ENCODE measurements at places on chromosomes 16 and 17.

DNA sequence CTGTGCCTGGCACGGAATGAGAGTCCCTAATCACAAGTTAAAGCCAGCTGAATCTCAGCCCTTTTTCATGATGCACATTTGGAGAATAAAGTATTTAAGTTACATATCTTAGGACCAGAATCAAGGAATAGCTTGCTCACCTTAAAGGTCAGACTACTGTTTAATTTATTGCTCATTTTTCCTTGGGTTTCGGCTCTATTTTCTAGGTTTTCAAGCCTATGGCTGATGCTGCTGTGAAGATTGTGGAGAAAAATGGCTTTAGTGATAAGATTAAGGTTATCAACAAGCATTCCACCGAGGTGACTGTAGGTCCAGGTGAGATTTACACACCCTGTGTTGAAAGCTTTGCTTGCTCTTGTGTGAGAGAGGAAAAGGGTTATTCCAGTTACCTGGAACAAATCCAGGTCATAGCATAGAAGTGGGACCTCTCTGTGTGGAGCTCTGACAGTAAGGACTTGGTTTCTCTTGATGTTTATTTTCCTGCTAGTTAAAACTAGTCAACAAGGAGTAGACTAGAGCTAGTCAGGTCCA, 18.1 kb downstream of the PRMT7 start:
- no peak overlapping the region for H3K4me3 ChIP-seq
- no peaks in the 10 kb centered on the region for H3K27me3 ChIP-seq
- no peak overlapping the region for H3K27ac ChIP-seq
- H3K4me1 ChIP-seq: peaks cover 16% of the 10 kb centered on the region

DNA sequence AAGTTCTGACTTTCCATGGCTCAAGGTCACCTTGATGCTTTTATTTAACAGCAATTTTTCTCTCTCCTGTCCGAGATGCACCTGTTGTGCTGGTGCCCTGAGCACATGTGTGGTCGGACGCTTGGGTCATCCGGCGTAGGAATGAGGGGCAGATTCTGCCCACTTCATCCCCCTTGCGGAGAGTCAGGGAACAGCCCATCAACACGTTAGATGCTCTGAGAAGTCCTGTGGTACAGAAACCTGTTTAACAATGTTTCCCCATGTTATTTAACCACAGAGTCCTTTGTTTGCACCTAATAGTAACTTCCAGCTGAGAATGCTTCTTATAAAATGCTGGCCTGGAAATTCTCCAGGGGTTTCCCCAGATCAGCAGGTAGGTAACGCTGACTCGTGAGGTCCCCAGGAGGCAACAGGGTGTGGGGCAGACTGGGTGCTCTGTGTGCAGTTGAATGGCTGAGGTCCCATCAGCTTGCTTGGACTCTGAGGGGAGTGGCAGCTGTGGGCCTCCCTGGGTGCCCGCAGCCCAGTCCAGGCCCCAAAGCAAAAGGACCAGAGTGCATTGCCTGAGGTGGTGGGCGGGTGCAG, 17.8 kb downstream of the DOC2B start:
- H3K4me1 ChIP-seq: no peaks in the 10 kb centered on the region
- DNase-seq: no peak
- peaks cover 34% of the 10 kb centered on the region for H3K27me3 ChIP-seq
- no peak overlapping the region for H3K27ac ChIP-seq

GRCh38 chr16:67666559-67667452, at the start of the genes C16orf86 and ENKD1:
TSS of gene C16orf86 (plus strand) at chr16:67666814. CDS start at chr16:67666971, 157 bp downstream.
TSS of gene ENKD1 (minus strand) at chr16:67666750. CDS start at chr16:67666442, 308 bp downstream.
- DNase-seq: peak; percentile 66
- H3K4me1 ChIP-seq: peaks cover 5% of the 10 kb centered on the region
- H3K4me3 ChIP-seq: peak within 1 kb of the TSS; percentile 87
- peaks cover 3% of the 10 kb centered on the region for H3K36me3 ChIP-seq
- no peaks in the 10 kb centered on the region for H3K27me3 ChIP-seq

DNA sequence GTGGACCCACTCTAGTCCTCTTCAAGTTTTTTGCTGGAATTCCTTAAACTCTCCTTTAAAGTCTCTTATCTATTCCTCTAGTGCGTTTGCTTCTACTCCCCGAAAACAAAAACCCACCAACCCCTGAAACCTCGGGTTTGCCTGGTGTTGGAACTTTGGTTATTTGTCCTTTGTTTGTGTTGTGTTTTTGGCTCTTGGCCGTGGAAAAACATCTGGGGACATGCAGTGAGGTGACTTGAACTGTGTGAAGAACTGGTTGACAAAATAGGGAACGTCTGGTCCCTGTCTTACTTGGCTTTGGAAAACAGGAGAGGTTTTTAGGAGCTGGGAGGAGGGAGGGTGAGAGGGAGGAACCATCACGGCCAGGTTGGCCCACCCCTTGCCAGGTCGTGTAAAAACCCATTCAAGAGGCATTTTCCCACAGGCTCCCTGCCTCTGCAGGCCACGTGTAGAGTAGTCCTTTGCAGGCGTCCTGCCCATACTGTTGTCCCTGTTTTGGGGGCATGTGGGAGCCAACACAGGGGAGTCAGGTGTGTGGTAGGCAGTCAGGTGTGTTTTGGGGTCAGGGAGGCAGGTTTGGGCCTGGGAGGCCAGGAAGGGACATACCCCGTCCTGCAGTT, 169.3 kb downstream of the RAB11FIP4 start:
- no peaks in the 10 kb centered on the region for H3K4me1 ChIP-seq
- H3K27me3 ChIP-seq: peaks cover 22% of the 10 kb centered on the region
- DNase-seq: no peak
- no peak overlapping the region for H3K27ac ChIP-seq
- H3K36me3 ChIP-seq: no peaks in the 10 kb centered on the region

- H3K27ac ChIP-seq: no peak overlapping the region
- H3K4me1 ChIP-seq: peaks cover 6% of the 10 kb centered on the region
- no peak for DNase-seq
- H3K36me3 ChIP-seq: no peaks in the 10 kb centered on the region
- H3K27me3 ChIP-seq: peaks cover 23% of the 10 kb centered on the region
- H3K4me3 ChIP-seq: no peak overlapping the region
Measured at GRCh38 chr17:13561606-13562270, 40.0 kb downstream of the HS3ST3A1 start.

GRCh38 chr16:69698404-69698803, 28.0 kb downstream of the NQO1 start:
- H3K4me3 ChIP-seq: no peak overlapping the region
- peaks cover 32% of the 10 kb centered on the region for H3K36me3 ChIP-seq
- no peak for DNase-seq
- H3K27ac ChIP-seq: no peak overlapping the region
- no peaks in the 10 kb centered on the region for H3K27me3 ChIP-seq

DNA sequence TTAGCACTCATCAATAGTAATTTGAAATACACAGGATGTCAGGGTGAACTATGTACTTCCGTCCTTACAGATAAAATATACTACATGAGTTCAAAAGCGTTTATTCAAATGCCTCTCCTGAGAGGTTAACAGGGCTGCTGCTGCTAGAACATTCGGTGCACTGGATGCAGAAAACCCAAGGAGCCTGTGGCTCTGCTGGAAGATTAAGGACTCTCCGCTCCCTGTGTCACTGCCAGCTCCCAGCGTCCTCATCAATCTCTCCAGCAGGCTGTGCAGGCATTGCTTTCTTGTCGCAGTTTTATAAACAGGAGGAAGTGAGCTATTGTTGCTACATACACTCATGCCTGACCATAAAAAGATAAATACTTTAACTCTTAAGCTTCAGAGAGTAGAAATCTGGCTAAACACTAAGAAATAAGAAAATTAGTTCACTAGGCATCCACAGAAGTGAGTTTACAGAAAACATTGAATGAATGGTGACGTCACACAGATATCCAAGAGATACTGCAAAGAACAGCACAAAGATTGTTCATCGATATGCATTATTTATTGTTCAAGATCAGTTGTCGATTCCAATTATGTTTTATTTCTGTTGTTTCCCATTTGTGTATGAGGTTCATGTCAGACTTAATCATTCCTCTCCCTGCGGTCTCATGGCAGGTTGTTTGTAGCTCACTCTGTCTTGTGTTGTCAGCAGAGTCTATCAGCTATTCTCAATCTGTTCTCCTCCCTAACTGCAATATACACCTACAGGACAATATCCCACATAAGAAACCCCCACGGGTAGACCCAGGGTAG, 127.9 kb upstream of the MON1B start:
- no peak overlapping the region for H3K4me3 ChIP-seq
- no peaks in the 10 kb centered on the region for H3K27me3 ChIP-seq
- DNase-seq: no peak
- H3K36me3 ChIP-seq: no peaks in the 10 kb centered on the region
- H3K27ac ChIP-seq: no peak overlapping the region

DNA sequence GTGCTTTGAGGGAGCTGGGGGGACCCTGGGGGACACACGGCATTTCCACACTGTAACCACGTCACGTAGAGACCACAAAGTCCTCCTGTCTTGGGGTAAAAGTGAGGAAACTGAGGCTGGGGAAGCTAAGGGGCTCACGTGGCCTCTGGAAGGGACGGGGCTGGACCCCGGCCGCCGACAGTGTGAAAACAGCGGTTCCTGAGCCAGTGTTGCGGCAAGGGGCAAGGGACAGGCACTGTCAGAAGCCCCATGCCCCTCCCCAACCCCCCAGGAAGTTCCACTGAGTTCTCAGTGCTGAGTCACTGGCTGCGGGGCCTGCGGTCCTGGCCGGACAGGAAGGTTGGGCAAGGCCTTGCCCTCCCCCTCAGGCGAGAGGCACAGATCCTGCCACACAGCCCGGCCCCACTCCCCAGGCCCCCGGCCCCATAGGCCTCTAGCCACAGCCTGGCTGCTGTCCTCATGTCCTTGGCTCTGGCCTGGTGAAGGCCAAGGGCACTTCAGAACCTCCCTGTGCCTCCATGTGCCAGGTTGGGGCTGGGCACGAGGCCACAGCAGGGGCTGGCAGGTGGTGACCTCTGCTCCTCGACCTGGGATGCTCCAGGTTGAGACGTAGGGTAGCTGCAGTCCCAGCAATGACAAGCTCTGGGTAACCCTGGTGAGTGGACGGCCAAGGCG, 5.0 kb upstream of the CCDC57 start:
- peaks cover 4% of the 10 kb centered on the region for H3K36me3 ChIP-seq
- peaks cover 31% of the 10 kb centered on the region for H3K4me1 ChIP-seq
- H3K27ac ChIP-seq: no peak overlapping the region
- no peak for DNase-seq
- no peak overlapping the region for H3K4me3 ChIP-seq

DNA sequence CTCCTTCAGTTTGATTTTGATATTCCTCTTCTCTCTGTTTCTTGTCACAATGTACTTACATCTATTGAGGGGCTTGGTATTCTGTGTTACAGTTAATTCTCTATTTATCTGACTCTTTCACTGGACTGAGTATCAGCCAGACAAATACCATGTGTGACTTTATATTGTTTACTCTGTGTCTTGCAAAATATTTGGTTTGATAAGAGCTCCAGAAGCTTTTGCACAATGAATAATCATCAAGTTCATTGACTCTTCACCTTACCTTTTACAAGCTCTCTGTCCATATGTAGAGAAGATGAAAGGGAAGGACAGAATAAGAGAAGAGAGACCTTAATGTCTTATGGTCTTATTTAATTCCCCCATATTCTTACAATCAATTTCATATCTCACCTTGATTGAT, 877.7 kb upstream of the CDH8 start:
- no peaks in the 10 kb centered on the region for H3K4me1 ChIP-seq
- no peaks in the 10 kb centered on the region for H3K27me3 ChIP-seq
- DNase-seq: no peak
- no peak overlapping the region for H3K27ac ChIP-seq
- no peaks in the 10 kb centered on the region for H3K36me3 ChIP-seq

- H3K36me3 ChIP-seq: peaks cover 4% of the 10 kb centered on the region
- DNase-seq: no peak
- no peak overlapping the region for H3K27ac ChIP-seq
- H3K27me3 ChIP-seq: peaks cover 68% of the 10 kb centered on the region
- H3K4me3 ChIP-seq: peak overlapping the region; percentile 84
- H3K4me1 ChIP-seq: peaks cover 10% of the 10 kb centered on the region
Measured at GRCh38 chr17:8629371-8630226, 926 bp downstream of the MYH10 start.

- no peak overlapping the region for H3K4me3 ChIP-seq
- H3K4me1 ChIP-seq: no peaks in the 10 kb centered on the region
- no peak for DNase-seq
- no peak overlapping the region for H3K27ac ChIP-seq
- no peaks in the 10 kb centered on the region for H3K27me3 ChIP-seq
- H3K36me3 ChIP-seq: no peaks in the 10 kb centered on the region
Measured at GRCh38 chr16:72530434-72530833, 358.5 kb upstream of the PMFBP1 start.

GRCh38 chr17:75896415-75897159, at the start of gene TRIM65:
TSS of gene TRIM65 (minus strand) at chr17:75896951. CDS start at chr17:75896937, 14 bp downstream.
- H3K27me3 ChIP-seq: no peaks in the 10 kb centered on the region
- peak; percentile 62 for DNase-seq
- peaks cover 24% of the 10 kb centered on the region for H3K36me3 ChIP-seq
- peaks cover 38% of the 10 kb centered on the region for H3K4me1 ChIP-seq
- peak within 1 kb of the TSS; percentile 92 for H3K27ac ChIP-seq

GRCh38 chr17:59791603-59792457, 84.4 kb downstream of the VMP1 start:
- H3K36me3 ChIP-seq: peaks cover 5% of the 10 kb centered on the region
- H3K4me3 ChIP-seq: no peak overlapping the region
- no peak for DNase-seq
- no peak overlapping the region for H3K27ac ChIP-seq
- H3K4me1 ChIP-seq: peaks cover 7% of the 10 kb centered on the region
- no peaks in the 10 kb centered on the region for H3K27me3 ChIP-seq

- H3K4me3 ChIP-seq: no peak overlapping the region
- no peaks in the 10 kb centered on the region for H3K4me1 ChIP-seq
- H3K36me3 ChIP-seq: no peaks in the 10 kb centered on the region
- H3K27me3 ChIP-seq: no peaks in the 10 kb centered on the region
- DNase-seq: no peak
Measured at GRCh38 chr16:76946879-76947278, 244.1 kb upstream of the MON1B start.

GRCh38 chr17:27846042-27846655, 45.8 kb upstream of the NOS2 start:
- peak overlapping the region; percentile 74 for H3K4me3 ChIP-seq
- H3K27me3 ChIP-seq: no peaks in the 10 kb centered on the region
- H3K27ac ChIP-seq: peak overlapping the region; percentile 73
- peak; percentile 30 for DNase-seq

DNA sequence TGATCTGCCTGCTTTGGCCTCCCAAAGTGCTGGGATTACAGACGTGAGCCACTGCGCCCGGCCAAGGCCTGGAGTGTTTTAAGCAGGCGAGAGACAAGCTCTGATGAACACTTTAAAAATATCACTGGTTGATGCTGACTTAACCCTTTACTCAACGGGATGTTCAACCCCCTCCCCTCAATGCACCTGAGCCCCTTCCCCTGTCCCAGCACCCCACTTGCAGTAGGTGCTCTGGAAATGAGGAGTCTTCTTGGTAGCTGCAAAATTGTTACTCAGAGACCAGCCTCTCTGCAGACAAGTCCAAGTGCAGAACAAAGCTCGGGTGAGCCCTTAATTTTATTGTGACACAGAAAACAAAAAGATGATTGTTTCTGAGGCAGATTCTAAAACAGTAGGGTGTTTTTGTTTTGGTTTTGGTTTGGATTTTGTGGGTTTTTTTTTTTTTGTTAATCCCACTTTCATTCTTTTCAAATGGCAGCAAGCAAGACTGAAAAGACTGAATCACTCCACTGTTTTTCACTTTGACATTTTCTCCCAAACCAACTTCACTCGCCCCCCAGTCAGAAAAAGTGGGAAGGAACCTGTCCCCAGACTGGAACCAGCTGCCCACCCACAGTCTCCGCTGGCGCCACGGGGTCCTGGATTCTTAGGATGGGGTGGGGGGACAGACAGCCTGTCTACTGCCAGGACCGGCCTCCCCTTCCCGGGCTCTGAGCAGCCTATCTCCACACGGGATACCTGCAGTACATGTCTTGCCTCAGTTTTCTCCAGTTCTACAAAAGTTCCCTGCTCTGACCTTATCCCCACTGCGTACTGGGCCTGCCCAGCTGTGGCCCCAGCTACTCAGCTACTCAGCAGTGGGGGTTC, 5.2 kb upstream of the PLLP start:
- no peak for DNase-seq
- no peak overlapping the region for H3K4me3 ChIP-seq
- H3K36me3 ChIP-seq: peaks cover 1% of the 10 kb centered on the region
- peaks cover 5% of the 10 kb centered on the region for H3K4me1 ChIP-seq
- H3K27ac ChIP-seq: no peak overlapping the region
- H3K27me3 ChIP-seq: peaks cover 8% of the 10 kb centered on the region

Data from central memory CD8-positive, alpha-beta T cell (primary cell).